Erythroblast (primary cell): ENCODE measurements at places on chromosomes 13 and 19.

- no peak for DNase-seq
Measured at GRCh38 chr13:109416001-109416400, 370.4 kb downstream of the IRS2 start.

GRCh38 chr19:3518255-3518654, 12.1 kb downstream of the FZR1 start:
- no peak for DNase-seq

GRCh38 chr19:17747205-17748098, 3.8 kb upstream of the FCHO1 start:
- DNase-seq = peak; percentile 97

GRCh38 chr19:49440439-49441209, 703 bp downstream of the SLC17A7 start:
- no peak for DNase-seq

DNA sequence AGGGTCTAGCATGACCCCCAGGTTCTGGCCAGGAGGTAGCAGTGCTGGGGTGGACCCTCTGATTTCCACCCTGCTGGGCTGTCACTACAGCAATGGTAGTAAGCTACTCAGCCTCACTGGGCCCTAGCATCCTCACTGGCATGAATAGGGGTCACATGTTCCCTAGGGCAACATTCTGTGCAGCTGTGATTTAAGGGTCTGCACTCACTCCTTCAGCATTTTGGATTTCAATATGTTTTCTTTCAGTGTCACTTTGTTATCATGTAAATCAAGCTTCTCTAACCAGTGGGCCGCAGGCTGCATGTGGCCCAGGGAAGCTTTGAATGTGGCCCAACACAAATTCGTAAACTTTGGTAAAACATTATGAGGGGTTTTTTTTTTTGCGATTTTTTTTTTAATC, 57.8 kb downstream of the SPATA13 start:
- no peak for DNase-seq

DNA sequence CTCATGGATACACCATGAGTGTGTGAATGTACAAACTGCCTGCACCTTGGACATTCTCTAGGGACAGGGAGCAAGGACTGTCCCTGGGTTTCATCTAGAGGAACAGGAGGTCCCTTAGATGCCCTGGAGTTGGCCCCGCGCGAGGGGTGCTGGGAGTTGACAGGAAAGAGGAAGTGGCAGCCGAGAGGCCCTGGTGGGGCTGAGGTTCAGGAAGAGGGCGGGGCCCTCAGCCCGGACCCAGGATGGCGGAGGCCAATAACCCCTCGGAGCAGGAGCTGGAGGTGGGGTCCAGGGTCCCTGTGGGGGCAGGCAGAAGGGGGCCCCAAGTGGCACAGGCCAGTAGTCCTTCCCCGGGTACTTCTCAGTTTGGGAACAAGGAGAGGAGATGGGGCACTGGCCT, 6.9 kb downstream of the PKN1 start:
- peak; percentile 68 for DNase-seq

DNA sequence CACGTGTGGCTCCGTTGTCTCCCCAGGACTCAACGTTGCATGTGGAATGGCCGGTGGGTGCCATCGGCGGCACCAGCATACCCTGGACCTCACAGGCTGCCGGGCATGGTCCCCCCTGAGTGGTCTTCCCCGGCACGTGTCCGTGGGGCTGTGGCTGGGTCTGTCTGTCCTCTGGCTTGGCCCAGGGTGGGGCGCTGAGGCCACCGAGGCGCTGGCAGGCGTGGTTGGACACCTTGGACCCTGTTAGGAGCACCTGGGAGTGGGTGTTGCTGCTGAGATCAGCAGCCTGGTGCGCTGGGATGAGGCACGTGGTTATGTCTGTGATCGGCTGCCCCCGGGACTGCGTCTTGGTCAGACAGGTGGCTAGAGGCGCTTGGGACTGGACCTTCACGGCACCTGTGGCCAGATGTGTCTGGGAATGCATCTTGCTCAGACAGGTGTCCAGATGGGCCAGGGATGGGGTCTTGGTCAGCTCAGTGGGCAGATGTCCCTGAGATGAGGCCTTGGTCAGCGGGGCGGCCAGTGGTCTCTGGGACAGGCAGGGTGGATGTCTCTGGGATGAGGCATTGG, 9.2 kb downstream of the IQCN start:
- no peak for DNase-seq
